ENCODE measurements at places on chromosomes 4 and X.

- H3K27me3 ChIP-seq: no peaks in the 10 kb centered on the region
- no peaks in the 10 kb centered on the region for H3K36me3 ChIP-seq
- H3K4me1 ChIP-seq: no peaks in the 10 kb centered on the region
- no peak for DNase-seq
- H3K27ac ChIP-seq: no peak overlapping the region
- H3K4me3 ChIP-seq: no peak overlapping the region
Measured at GRCh38 chrX:143642426-143642825, 6.5 kb upstream of the SLITRK4 start.

GRCh38 chrX:102727761-102728160, 7.2 kb downstream of the GPRASP3 start:
- no peaks in the 10 kb centered on the region for H3K4me1 ChIP-seq
- DNase-seq: no peak
- no peaks in the 10 kb centered on the region for H3K36me3 ChIP-seq
- H3K27ac ChIP-seq: no peak overlapping the region

DNA sequence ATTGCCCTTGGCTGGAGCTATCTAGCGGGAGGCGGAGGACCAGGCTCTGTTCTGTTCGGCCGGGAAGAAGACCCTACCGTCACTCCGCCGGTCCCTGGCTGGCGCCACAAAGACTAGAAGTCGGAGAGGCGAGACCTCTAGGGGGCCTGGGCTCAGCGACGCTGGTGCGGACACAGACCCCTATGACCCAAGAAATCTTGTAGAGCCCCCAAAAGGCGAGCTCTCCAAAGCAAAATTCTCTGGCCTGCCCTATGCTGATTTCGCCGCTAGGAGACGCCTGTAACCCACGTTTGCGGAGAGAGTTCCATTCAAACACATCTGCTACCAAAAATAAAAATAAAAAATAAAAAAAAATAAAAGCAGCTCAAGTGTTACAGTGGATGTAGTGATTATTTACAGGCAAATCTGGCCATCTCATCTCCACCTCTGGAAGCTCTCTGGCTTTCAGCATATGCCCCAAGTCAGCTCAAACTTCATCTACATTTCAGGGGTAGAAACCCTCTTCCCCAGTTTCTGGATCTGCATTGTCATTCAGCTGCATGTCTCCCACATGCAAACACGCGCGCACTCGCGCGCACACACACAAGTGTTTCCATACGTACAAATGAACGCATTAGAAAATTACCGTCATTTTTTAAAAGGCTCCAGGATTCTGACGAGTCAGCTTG, 2.4 kb upstream of the PCDH10 start:
- H3K4me3 ChIP-seq: peak overlapping the region; percentile 47
- no peak overlapping the region for H3K27ac ChIP-seq
- peak; percentile 52 for DNase-seq
- peaks cover 43% of the 10 kb centered on the region for H3K4me1 ChIP-seq

DNA sequence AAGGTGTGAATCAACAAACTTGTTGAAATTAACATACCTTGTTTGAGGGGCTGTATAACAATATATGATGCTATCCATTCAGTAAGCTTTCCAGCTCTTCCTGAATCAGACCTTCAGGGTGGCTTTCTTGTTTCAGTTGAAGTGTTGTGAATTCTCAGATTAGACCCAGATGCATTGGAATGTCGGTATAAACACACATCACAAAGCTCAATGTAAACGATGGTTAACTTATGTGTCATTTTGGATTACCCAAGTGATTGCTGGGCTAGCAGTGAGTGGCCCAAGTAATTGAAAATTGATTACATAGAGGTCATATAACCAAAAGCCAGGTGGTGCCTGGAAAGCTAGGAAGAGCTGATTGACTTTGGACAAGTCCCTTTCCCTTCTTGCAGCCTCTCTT, 115.0 kb downstream of the SHROOM4 start:
- H3K27me3 ChIP-seq: no peaks in the 10 kb centered on the region
- H3K27ac ChIP-seq: no peak overlapping the region
- no peak for DNase-seq
- no peak overlapping the region for H3K4me3 ChIP-seq

DNA sequence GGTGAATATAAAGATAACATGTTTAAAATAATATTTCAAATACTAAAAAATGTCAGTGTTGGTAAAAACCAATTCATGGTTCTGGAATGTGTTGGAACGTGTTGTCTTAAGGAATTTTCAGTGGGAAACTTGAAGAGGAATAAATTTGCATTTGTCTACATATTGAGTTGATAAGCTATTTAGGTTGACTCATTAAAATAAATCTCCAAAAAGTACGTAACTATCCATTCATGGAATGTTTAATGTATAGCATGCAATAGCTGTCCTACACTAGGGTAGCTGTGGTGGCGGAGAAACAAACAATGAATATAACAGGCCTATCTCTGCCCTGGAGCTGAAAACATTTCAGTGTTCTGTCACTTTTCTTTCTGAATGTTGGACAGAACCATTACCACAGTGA, 20.3 kb downstream of the SHISA3 start:
- H3K4me1 ChIP-seq: no peaks in the 10 kb centered on the region
- H3K4me3 ChIP-seq: no peak overlapping the region
- no peak for DNase-seq
- no peak overlapping the region for H3K27ac ChIP-seq

GRCh38 chr4:138978600-138978999, 37.0 kb upstream of the NOCT start:
- H3K36me3 ChIP-seq: no peaks in the 10 kb centered on the region
- H3K27ac ChIP-seq: peak overlapping the region; percentile 37
- H3K4me1 ChIP-seq: peaks cover 36% of the 10 kb centered on the region
- no peak for DNase-seq
- H3K27me3 ChIP-seq: no peaks in the 10 kb centered on the region

DNA sequence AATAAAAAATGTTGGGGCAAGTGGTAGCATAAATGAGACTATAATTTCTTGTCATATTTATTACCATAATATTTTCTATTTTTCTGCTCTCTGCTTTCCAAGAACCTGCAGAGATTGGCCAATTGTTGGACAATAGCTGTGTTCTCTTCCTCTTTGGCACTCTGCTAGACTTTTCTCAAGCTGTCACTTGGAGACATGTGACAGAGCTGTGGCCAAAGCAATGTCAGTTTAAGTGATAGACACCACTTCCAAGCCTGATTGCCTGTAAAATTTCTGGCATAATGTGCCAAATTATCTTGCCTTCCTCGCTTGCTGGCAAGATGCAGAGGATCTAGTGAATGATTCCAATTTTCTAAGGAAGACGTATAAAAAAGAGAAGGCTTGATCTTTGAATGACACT, 162.2 kb upstream of the NDST4 start:
- no peaks in the 10 kb centered on the region for H3K4me1 ChIP-seq
- no peaks in the 10 kb centered on the region for H3K27me3 ChIP-seq
- no peak overlapping the region for H3K27ac ChIP-seq
- H3K36me3 ChIP-seq: no peaks in the 10 kb centered on the region

GRCh38 chr4:173135241-173135847, 33.3 kb upstream of the GALNT7 start:
- no peaks in the 10 kb centered on the region for H3K36me3 ChIP-seq
- H3K27me3 ChIP-seq: no peaks in the 10 kb centered on the region
- no peak for DNase-seq
- H3K4me1 ChIP-seq: no peaks in the 10 kb centered on the region
- no peak overlapping the region for H3K27ac ChIP-seq
- H3K4me3 ChIP-seq: no peak overlapping the region

DNA sequence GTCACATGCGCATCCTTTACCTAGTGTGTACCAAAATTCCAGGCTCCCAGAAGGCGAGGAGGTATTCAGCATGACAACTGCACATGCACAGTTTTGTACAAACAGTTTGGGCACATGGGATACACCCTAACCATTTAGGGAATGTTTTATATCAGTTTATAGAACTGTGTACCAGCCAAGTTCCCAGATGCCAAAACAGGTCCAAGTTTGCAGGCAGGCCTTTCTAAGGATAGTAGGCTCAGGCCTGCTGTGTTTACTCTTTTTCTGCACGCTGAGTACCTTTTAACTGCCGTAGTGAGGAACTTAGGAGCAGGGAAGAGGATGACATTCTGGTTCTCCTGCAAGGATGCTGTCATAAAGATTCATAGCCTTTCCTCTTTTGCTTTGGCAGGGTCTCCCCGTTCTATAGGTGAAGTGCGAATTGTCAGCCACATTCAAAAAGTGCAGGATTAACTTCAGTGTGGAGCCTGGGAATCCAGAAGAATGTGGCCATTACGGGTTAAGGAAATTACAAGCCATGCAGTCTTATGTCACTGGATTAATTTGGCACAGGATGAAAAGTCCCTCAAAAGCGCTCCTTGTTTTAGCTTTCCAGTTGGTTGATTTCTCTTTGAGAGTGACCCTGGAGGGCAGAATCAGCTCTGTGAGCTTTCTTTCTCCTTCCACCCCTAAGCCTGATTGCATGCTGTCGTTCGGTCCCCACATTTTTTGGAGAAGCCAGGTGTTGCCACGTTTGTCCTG, 259.8 kb downstream of the ARHGAP10 start:
- H3K4me1 ChIP-seq: no peaks in the 10 kb centered on the region
- H3K36me3 ChIP-seq: no peaks in the 10 kb centered on the region
- H3K27me3 ChIP-seq: no peaks in the 10 kb centered on the region
- DNase-seq: no peak

- H3K36me3 ChIP-seq: no peaks in the 10 kb centered on the region
- peak; percentile 75 for DNase-seq
- H3K27me3 ChIP-seq: no peaks in the 10 kb centered on the region
- H3K4me1 ChIP-seq: no peaks in the 10 kb centered on the region
- H3K4me3 ChIP-seq: no peak overlapping the region
Measured at GRCh38 chrX:353566-354535, 32.9 kb downstream of the PPP2R3B start.

GRCh38 chr4:78629991-78630541, 78.5 kb downstream of the ANXA3 start:
- no peak overlapping the region for H3K27ac ChIP-seq
- no peak overlapping the region for H3K4me3 ChIP-seq
- no peaks in the 10 kb centered on the region for H3K36me3 ChIP-seq
- no peaks in the 10 kb centered on the region for H3K27me3 ChIP-seq
- no peak for DNase-seq
- peaks cover 3% of the 10 kb centered on the region for H3K4me1 ChIP-seq

- H3K27me3 ChIP-seq: no peaks in the 10 kb centered on the region
- peak overlapping the region; percentile 2 for H3K4me3 ChIP-seq
- H3K4me1 ChIP-seq: no peaks in the 10 kb centered on the region
- H3K36me3 ChIP-seq: no peaks in the 10 kb centered on the region
- peak overlapping the region; percentile 61 for H3K27ac ChIP-seq
Measured at GRCh38 chrX:40933706-40934425, 151.4 kb upstream of the USP9X start.

DNA sequence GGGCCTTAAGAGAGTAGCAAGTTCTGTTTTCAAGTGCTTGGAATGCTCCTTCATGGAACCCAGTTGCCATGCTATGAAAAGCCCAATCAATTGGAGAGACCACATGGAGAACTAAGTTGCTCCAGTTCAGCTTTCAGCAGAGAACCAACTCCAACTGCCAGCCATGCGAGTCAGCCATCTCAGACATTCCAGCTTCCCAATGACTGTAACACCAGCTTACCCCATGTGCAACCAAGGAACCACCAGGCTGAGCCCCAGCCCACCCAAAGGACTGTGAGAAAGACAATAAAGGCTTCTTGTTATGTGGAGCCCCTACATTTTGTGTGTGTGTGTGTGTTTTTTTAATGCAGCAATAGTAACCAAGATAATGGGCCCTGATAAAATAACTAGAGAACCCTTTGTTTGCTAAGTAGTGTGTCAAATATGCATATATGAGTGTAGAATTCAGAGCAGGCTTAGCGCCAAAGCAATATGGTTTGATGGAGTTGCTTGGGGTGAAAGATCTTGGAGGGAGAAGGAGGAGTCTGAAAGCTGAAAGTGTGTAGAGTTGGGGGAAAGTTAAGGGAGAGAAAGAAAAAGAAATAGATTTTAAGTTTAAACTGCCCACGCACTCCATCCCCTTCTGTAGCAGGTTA, 35.0 kb upstream of the CCKAR start:
- H3K4me3 ChIP-seq: no peak overlapping the region
- no peak overlapping the region for H3K27ac ChIP-seq
- H3K27me3 ChIP-seq: no peaks in the 10 kb centered on the region
- H3K4me1 ChIP-seq: no peaks in the 10 kb centered on the region

GRCh38 chr4:113847710-113848109, 86.2 kb upstream of the CAMK2D start:
- no peak for DNase-seq
- H3K27ac ChIP-seq: no peak overlapping the region
- no peaks in the 10 kb centered on the region for H3K4me1 ChIP-seq
- no peaks in the 10 kb centered on the region for H3K36me3 ChIP-seq
- H3K27me3 ChIP-seq: no peaks in the 10 kb centered on the region

- H3K27ac ChIP-seq: no peak overlapping the region
- H3K27me3 ChIP-seq: no peaks in the 10 kb centered on the region
- no peaks in the 10 kb centered on the region for H3K36me3 ChIP-seq
- DNase-seq: no peak
Measured at GRCh38 chrX:19332983-19333382, 10.7 kb upstream of the PDHA1 start.

- H3K27ac ChIP-seq: no peak overlapping the region
- no peaks in the 10 kb centered on the region for H3K4me1 ChIP-seq
- no peak for DNase-seq
- H3K36me3 ChIP-seq: no peaks in the 10 kb centered on the region
- no peak overlapping the region for H3K4me3 ChIP-seq
Measured at GRCh38 chr4:81392164-81392563, 79.5 kb downstream of the RASGEF1B start.

DNA sequence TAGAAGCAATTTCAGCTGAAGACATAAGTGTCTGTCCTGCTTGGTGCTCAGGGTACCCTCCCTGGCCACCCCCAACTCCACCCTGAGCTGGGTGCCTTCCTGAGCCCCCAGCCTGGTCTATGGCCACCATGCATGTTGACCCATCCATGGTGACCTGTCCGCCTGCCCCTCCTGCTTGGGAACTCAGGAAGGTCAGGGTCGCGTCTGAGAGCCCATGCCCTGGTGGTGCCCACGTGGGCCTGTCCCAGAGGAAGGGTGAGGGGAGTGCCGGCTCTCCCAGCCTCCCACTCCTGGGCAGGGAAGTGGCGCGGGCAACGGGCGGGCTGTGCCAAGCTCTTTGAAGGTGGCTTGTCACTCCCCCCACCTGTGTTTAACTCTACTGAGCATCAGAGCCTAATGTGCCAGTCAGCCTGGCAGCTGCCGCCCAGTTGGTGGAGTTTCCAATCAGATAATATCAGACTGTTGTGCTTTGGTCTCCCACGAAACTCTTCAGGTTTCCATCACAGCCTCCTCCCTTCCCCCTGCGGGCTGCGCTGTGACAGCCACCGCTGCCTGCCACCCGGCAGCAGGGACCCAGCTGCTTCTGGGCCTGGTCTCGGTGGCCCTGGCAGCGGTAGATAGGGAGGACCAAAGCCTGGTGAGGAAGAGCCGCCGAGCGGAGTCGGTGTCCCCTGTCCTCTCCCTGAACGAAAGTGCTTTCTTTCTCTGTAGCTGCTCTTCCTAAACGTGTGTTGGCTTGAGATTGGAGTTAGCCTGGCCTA, 4.8 kb downstream of the SH3BP2 start:
- no peaks in the 10 kb centered on the region for H3K27me3 ChIP-seq
- H3K4me1 ChIP-seq: peaks cover 92% of the 10 kb centered on the region
- no peak overlapping the region for H3K4me3 ChIP-seq
- H3K36me3 ChIP-seq: no peaks in the 10 kb centered on the region
- H3K27ac ChIP-seq: peak overlapping the region; percentile 92

GRCh38 chr4:6692806-6693205, 872 bp upstream of the S100P start:
- no peaks in the 10 kb centered on the region for H3K27me3 ChIP-seq
- H3K4me3 ChIP-seq: no peak overlapping the region
- no peaks in the 10 kb centered on the region for H3K36me3 ChIP-seq
- DNase-seq: no peak
- peaks cover 79% of the 10 kb centered on the region for H3K4me1 ChIP-seq

- H3K4me1 ChIP-seq: no peaks in the 10 kb centered on the region
- no peak overlapping the region for H3K4me3 ChIP-seq
- H3K27me3 ChIP-seq: no peaks in the 10 kb centered on the region
- DNase-seq: no peak
Measured at GRCh38 chrX:124239911-124240310, 92.5 kb upstream of the TEX13D start.
